ENCODE measurements at places on chromosomes 4 and X.

- DNase-seq = no peak
Observed at GRCh38 chrX:12997906-12998687, 23.2 kb downstream of the TMSB4X start.

- no peak for DNase-seq
Observed at GRCh38 chr4:187602339-187603092, 393.1 kb upstream of the ZFP42 start.

DNA sequence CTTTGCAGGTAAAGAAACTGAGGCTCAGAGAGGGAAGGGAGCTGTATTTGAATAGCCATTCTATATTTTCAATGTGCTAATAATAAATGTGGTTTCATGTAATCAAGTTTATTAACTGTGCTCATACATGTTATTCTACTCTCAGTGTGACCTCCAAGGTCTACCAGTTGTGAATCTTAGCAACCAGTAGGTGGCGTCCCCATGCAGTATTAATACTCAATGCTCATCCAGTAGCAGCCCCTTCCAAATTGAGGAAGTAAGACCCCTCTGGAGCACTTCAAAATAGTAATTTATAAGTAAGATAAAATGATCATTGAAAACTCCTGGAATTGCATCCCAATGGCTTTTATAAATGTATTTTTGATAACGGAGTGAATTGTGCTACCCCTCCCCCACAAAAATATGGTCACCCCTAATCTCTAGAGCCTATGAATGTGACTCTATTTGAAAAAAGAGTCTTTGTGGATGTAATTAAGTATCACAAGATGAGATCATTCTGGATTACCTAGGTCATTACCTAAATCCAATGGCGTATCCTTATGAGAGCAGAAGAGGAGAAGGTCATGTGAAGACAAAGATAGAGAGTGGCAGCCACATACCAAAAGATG is 20.4 kb upstream of the SEPSECS start:
- DNase-seq = no peak

DNA sequence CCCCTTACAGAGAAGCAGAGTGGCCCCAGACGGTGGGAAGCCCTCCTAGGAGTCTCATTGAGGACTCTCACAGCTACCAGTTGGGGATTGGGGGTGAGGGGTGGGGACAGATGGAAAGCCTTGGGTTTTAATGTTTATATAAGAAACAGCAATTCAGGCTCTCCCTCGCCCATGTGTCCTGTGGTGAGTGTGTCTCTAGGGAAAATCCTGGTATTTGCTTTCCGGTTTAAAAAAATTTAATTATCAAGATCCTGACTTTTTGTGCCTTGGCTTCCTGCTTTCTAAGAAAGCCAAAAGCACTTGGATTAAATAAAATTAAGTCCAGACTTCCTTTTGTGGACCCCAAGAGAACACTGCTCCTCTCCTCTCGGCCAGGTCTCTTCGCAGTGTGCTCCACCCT is 93.8 kb downstream of the SOWAHB start:
- no peak for DNase-seq

GRCh38 chr4:138859254-138859653 is 156.3 kb upstream of the NOCT start:
- DNase-seq = no peak

DNA sequence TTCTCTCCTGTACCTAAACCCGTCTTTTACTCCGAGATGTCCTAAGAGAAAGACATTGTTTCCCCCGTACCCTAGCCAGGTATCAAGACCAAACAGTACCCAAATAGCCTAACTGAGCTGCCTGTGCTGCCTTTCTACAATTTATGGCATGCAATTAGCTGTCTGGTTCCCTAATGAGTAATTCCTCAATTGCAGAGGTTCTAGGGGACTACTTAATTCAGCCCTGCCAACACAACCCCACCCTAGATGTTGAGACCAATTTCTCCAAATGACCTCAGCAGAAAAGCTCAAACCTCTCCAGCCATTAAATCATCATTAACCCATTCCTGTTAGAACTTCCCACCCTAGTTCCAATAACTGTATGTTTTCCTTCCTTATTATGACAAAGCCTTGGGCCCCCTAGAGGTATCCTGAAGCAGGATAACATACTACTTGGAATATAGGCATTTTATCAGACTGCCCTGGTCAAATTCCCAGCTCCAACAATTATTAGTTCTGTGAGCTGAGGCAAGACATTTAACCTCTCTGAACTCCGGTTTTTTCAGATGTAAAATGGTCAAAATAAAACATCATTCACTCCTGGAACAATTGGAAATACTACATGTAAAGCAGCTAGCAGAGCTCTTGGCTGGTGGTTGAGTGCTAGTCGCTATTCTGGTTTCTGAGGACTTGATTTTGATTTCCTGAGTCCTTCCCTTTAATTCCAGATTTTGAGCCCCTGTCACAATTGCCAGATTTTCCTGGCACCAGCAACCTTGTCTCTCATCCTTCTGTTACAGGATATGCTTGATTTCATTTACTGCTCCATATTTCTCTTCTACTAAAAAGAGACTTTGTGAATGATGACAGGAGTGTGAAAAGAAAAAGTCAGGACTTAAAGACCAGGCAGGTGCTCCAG is 244.6 kb upstream of the TENM3 start:
- no peak for DNase-seq

DNA sequence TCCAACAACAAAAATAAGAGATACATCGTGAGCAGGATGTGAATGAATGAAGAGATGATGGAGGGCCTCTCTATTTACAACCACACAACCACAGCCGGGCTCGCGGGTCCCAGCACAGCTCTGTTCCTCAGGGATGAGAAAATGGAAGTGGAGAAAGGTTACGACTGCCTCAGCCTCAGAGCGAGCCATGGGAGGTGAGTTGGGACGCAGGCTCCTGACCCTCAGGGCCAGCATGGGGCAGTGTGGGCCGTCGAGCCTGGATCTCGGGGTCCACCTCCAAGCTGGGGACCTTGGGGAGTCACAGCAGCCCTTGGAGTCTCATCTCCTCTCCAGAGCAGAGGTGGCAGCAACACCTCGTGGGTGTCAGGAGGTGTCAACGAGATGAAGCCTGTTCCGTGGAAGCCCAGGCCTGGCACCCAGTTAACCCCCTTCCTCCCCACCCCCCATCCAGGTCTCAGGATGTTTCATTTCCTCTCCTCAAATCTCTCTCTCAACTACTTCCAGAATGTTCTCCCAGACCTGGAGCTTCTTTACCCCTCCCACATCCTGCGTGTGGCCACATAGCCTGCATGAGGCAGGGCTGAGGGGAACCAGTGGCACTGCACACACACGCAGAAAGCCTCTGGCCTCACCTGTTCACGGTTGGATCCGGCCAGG is 25.9 kb downstream of the C4orf50 start:
- DNase-seq = no peak

DNA sequence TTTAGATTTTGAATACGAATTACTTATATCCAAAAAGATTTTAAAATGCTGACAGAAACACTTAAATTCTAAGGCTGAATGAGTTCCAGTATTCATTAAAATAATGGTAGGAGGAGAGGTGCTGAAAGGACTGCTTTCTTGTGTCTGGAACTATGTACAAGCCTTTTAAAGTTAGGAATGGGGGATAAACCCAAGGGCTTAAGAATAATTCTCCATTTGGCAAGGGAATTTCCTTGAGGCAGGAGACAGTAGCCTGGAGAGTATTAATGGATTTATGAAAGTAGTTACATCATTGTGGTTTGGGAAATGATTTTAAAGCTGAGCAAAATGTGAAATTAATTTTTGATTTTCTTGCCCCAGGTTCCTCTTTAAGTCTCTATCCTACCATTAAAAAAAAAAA is 266.5 kb upstream of the KCNIP4 start:
- no peak for DNase-seq

DNA sequence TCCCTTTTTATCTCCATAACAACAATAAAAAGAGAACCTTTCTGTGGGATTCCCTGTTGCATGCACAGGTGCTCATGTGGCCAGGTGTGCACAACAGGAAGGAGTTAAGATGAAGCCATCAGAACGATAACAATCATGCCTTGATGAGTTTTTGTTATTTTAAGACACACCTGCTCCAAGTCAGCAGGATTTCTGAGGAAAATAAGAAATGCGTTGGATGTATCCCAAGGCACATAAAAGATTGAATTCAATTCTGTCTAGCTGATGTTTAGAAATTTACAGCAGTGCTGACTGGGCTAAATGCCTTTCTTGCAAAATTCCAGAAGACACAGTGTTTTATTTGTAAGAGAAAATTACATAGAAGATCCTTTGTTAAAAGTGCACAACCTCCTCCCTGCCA is 1678.2 kb downstream of the ARAP2 start:
- no peak for DNase-seq

GRCh38 chr4:110335399-110335798 is 137.0 kb upstream of the ELOVL6 start:
- no peak for DNase-seq

- DNase-seq = no peak
Observed at GRCh38 chr4:6384541-6384940, 87.9 kb downstream of the PPP2R2C start.

GRCh38 chrX:82658492-82658891 is 849.6 kb upstream of the POU3F4 start:
- no peak for DNase-seq

- DNase-seq = no peak
Observed at GRCh38 chr4:19130866-19131265, 1109.3 kb upstream of the LCORL start.

GRCh38 chr4:79472693-79473438 is 64.8 kb upstream of the GK2 start:
- DNase-seq = no peak

- no peak for DNase-seq
Observed at GRCh38 chrX:42837101-42837726, 59.3 kb upstream of the PPP1R2C start.

DNA sequence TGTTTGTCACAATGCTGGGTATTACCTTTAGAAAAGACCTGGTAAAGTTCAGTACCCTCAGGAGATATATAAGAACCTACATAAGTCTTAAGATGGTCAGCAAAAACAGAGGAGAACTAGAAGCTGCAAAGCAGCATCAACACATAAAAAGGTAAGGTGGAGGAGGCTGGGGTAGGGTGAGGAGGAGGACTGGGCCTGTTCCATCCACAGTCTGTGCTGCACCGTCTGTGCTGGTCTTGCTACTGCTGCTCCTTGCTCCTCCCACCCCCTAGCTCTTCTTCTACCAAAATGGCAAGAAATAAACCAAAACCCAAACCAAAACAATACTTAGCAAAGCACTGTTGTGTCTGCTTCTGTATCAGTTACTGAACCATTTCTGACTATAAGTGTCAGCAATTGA is 102.2 kb downstream of the CDS1 start:
- no peak for DNase-seq

DNA sequence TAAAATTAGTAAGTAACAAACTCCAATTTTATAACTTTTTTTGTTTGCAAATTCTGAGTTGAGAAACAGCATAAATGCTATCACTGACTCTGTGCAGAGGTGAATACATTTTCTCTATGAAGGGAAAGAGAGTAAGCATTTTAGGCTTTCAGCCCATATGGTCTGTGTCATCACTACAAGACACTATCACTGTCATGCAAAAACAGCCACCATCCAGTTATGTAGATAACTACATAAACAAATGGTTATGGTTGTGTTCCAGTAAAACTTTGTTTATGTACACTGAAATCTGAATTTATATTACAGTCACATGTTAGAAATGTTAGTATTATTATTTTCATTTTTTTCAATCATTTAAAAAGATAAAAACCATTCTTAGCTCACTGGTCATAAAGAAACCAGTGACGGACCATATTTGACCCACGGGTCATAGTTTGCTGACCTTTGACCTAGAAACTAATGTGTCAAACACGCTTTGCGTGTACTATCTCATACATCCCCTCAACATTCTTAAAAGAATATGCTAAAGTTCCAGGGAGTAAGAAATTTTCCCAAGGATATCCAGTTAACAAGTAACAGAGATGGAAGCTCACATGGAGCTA is 29.1 kb downstream of the RASGEF1B start:
- DNase-seq = no peak

DNA sequence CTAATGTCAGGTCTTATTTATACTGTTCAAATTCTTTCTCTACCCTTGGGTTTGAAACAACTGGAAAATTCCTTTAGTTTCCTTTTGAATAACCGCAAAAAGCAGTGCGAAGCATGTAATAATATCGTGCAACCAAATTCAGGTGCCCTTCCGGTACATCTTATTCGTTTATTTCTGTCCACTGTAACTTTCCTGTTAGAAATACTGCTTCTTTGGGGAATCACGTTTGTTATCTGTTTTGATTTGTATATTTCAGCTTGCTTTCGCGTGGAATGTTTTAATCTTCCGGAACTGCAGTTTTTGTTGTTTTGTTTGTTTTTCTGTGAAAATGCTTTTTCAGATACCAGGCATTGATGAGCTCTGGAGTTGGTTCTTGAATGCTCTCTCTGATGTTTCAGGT is 85.7 kb upstream of the HPRT1 start:
- DNase-seq = no peak

- DNase-seq = no peak
Observed at GRCh38 chr4:6716958-6717655, 1.1 kb downstream of the BLOC1S4 start.

DNA sequence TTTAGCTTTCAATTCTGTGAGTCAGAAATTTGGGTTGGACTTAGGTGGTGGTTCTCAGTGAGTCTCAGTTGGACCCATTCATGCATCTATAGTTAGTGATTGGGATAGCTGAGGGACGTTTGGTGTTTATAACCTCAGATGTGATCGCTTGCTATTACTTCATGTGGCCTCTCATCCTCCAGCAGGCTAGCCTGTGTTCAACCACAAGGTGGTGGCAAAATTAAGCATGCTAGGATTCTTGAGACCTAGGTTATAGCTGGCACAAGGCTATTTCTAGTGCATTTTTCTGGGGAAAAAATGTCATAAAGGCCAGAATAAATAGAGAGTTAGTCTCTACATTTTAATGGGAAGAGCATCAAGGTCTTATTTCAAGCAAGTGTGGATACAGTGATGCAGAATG is 10.9 kb upstream of the GRPR start:
- no peak for DNase-seq

DNA sequence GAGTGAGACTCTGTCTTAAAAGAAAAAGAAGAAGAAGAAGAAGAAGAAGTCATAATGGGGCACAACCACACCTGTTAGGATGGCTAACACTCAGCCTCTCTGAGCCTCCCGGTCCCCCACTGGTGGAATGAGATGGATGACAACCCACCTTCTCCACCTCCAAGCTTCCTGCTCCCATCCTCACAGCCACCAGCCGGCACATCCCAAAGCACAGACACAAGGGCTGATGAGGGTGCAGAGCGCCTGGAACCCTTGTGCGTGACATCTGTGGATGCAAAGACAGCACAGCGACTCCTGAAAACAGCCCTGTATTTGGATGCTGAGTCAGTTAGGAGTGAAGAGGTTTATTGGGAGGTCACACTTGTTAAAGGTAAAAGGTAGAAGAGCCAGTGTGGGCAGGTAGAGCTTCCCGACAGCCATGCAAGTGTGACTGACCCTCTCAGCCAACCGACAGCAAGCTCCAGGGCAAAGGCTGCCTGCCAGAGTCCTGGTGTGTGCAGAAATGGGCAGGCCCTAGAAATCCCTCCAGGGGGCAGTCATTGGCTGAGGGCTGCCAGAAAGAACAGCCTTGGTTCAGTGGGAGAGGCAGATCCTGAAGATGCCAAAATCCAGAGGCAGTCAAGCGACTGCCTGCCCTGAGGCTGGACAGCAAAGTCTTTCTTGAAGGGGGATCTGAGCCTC is 26.6 kb upstream of the MAN2B2 start:
- DNase-seq = peak; percentile 9
